ENCODE measurements at places on chromosomes 5 and 9.

GRCh38 chr9:81635521-81636254 is 53.7 kb downstream of the TLE1 start:
- no peak for DNase-seq

DNA sequence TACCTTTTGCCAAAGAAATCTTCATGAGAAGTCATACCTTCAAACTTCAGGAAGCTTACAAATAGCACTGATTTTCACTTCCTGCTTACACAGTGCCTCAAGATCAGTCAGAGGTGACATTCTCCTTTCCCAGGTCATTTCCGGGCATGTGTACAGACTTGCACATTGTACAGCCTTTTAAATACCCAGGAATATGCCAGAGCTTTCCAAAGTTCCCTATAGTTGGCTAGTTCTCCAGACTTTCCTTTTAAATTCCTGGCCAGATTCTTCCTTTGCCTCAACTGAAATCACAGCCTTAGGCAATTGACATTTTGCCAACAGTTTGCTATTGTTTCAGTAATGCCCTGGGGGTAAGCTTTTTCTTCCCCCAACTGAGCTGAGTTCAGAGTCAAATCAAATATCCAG is 47.2 kb downstream of the RFX3 start:
- no peak for DNase-seq

- no peak for DNase-seq
Observed at GRCh38 chr5:54743997-54744788, 226.6 kb downstream of the SNX18 start.

- DNase-seq = no peak
Observed at GRCh38 chr9:4508907-4509589, 18.8 kb downstream of the SLC1A1 start.

DNA sequence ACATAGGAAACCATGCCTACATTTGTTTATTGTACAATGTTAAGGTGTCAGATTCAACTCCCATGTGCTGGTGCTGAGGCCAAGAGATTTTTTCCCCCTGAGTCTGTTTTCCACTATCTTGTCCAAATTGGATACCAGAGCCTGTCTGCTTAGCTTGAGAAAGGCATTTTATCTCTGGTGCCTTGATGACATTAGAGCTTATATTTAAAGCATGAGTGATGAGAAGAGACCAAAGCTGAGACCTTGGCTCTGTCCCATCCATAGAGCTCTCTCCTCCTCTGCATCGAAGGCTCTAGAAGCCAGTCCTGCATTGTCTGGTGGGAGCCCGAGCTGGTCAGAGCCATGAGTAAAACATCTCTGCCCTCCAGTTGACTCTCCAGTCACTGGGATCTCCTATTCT is 10.4 kb upstream of the PPP2CA start:
- no peak for DNase-seq

DNA sequence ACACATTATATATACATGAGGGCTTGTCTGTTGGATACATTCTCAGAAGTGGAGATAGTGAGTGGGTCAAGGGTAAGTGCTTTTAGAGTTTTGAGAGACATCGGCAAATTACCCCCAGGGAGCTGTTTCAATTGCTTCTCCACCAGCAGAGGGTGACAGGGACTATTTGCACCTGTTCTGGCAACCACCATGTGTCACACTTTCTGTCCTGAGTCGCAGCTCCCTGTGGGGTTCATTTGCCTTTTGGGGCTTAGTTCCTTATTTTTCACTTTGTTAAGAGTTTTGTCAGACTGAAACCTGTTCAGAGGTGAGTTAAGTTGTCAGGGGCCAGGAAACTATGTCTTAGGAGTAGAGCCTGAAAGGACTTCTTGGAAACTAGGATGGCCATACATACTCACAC is 20.1 kb upstream of the SLC36A1 start:
- no peak for DNase-seq

GRCh38 chr9:5571629-5572232 is 57.2 kb upstream of the RIC1 start:
- DNase-seq = no peak

DNA sequence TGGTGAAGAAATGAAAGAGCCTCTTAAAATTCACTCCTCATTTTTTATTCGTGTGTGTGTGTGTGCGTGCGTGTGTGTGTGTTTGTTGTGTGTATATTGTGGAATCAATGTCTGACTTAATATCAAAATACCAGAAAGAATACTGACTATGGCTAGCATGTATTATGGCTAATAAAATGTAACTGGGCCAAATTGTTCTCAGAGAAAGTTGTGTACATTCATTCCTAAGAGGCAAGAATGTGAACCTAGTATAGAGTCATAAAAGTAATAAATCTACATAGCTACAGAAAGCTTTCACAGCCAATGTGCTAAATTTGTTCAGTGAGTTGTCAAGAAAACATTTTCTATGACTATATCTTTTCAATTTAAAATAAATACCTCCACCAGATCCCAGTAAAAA is 211.5 kb downstream of the EBF1 start:
- DNase-seq = no peak

DNA sequence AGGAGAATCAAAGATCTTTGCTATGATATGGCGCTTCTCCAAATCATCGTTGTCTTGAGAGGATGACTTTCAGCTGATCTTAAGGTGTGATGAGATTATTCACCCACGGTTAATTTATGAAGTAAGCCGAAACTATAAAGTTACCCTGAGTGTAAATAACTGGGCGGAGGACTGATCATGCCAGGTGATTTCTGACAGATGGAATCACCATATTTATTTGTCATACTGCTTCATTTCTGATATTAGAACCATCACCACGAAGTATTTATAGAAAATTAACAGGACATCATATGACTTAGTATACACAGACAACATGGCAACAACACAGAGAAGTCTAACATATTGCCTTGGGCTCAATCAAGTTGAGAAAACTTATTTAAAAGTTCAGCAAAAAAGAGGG is 601.9 kb downstream of the RAB3C start:
- no peak for DNase-seq

GRCh38 chr9:107213561-107214028 is 69.5 kb upstream of the RAD23B start:
- peak; percentile 22 for DNase-seq

DNA sequence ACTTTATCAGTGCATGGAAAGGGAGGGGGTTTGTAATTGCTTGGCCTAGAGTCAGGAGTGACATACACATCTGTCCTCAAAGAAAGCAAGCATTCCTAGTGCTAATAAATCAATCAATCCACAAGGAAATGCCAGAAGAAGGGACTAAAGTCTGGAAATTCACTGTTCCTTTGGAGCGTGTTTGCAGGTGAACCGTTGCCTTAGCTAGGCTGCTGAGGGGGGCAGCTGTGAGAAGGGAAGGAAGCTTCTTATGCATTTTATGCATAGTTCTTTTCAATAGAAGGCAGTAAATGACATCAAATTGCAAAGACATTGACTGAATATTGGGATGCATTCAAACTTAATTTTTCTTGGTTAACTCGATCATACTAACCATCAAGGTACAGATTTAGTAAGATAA is 1092.5 kb upstream of the SEMA6A start:
- DNase-seq = no peak

- no peak for DNase-seq
Observed at GRCh38 chr5:77847814-77848290, 71.7 kb upstream of the TBCA start.

DNA sequence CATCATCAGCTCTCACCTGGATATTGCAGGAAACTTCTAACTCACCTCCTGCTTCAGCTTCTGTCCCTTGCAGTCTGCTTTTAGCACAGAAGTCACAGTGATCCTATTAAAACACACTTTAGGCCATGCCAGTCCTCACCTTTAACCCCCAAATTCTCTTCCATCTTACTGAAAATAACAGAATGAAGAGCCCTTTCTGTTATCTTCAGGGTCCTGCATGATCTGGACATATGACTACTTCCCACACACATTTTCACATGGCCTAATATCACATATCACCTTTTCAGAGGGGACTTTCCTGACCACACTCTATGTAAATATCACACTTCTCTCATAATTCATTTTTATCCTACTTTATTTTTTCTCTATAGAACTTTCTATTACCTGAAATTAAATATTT is 550.6 kb upstream of the CLINT1 start:
- no peak for DNase-seq

- no peak for DNase-seq
Observed at GRCh38 chr5:133821311-133821741, 147.1 kb downstream of the C5orf15 start.

DNA sequence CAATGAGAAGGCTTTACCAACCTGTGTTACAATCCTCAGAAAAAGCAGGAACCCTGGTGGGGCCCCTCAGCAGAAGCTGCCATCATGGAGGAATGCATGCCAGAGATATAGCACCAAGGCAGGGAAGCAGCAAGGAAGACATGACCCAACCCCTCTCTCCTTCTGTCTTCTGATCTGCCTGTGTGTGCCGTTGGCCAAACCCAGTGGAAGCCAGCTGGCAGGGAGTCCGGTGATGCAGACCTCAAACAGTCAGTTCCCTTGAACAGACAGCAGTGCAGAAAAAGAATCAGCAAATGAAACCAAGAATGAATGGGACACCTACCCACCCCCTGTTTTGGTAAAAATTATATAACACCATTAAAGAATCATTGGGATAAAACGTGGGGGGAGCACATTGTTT is 234.2 kb downstream of the ZNF608 start:
- DNase-seq = peak; percentile 94

DNA sequence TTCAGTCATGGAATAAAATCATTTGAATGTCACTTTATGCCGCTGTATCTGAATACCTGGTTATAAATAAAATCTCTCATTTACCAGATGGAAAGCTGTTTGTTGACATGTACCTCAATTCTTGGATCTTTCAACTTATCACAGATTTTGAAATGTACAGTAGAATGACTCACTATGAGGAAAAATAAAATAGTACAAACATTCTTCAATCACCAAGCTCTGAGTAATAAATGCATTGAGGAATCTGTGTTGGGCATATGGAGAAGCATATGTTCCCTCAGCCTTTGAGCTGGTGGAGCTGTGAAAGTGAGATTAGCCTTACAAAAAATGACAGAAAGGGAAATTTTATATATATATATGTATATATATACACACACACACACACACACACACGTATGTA is 175.4 kb downstream of the KIAA0825 start:
- DNase-seq = no peak

DNA sequence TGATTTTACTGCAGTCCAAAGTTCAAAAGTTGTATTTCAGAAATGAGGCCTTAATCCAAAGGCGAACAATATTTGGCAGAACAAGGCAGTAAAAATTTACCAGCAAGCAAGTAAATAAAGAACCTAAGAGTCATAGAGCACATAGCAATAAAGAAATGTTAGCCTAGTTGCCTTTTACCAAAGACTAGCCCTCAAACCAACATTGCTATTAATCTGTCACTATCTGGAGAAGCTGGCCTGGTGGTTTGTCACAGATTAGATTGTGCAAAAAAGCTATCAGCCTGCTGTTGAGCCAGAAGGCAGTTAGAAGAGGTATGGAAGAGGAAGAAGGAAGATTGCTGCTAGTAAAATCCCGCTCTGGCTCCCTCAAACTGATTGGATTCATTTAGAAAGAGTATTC is 304.7 kb upstream of the KLF4 start:
- DNase-seq = no peak

DNA sequence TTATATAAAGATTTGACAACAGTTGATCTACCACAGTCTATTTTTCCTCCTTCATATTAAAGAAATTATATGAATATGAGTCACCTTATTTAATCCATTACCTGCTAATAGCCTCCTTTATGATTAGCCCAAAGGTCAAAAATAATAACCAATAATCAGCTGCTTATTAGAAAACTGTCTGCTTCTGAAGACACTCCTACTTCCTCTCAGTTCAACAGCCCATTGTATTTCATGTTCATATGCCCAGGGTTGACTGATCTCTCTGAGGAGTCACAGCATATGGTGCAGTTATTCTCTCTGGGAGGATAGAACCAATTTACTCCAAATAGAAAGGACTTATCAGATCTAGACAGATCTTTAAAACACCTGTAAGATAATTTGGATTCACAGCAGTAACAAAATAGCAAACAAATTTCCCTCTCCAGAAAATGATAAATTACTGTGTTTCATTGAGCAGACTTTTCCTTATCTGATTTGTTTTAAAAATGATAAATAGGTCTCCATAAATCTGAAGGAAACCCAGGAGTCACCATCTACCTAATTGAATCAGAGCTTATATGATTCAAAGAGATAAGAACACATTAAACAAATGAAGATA is 180.4 kb upstream of the ITGA1 start:
- DNase-seq = no peak

DNA sequence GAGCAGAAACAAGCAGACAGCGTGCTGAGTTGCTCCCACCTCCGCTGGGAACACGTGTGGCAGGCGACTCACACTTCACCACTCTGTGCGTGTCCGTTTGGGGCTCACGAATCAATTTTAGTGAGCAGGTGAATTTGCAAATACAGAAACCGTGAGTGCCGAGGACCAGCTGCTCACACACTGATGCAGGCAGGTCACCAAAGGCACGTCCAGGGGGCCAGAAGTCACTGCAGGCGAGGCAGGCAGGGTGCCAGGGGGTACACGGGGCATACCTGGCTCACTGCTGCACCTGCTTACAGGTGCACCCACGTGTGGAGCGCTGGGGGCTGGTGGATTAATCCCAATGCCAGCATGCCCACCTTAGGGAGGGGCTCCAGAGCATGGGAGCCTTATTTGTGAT is 68.8 kb downstream of the ZNF354C start:
- DNase-seq = no peak

DNA sequence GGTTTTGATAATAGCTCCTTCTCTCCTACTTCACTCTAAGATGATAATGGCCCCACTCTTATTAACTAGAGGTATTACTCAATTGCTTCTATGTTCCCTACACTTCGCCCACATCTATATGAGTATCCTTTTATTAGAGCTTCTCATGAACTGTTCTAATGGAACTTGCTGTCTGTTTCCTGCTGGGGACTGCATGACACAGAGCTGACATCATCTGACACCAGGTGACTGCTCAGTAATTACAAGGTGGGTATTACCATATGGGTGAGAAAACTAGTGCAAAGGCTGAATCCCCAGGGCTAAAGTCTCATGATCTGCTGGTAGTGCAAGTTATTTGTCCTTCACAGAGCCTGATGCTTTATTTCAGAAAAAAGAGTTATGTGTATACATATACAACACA is 146.2 kb upstream of the PLCXD3 start:
- DNase-seq = no peak

GRCh38 chr5:126509339-126509738 is 85.7 kb downstream of the ALDH7A1 start:
- DNase-seq = no peak

GRCh38 chr5:151805414-151806223 is 33.9 kb downstream of the G3BP1 start:
- DNase-seq = no peak

GRCh38 chr5:113271745-113272454 is 162.9 kb downstream of the TSSK1B start:
- no peak for DNase-seq

GRCh38 chr9:129637102-129637501 is 4.8 kb downstream of the ASB6 start:
- no peak for DNase-seq

- no peak for DNase-seq
Observed at GRCh38 chr5:148996270-148996669, 66.6 kb downstream of the SH3TC2 start.

DNA sequence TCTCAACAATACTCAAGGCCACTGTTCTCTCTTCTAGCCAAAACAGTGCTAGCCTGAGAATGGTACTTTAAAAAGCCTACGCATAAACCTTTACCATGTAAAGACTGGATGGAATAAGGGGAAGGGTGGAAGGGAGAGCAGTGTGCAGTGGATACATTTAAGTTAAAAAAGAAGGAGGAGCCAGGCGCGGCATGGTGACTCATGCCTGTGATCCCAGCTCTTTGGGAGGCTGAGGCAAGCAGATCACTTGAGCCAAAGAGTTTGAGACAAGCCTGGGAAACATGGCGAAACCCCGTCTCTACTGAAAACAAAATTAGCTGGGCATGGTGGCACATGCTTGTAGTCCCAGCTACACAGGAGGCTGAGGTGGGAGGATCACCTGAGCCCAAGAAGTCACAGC is 127.7 kb upstream of the KIF2A start:
- no peak for DNase-seq

All from cerebellar cortex (tissue), 1 donor.